ENCODE measurements at places on chromosomes 2 and 18.

DNA sequence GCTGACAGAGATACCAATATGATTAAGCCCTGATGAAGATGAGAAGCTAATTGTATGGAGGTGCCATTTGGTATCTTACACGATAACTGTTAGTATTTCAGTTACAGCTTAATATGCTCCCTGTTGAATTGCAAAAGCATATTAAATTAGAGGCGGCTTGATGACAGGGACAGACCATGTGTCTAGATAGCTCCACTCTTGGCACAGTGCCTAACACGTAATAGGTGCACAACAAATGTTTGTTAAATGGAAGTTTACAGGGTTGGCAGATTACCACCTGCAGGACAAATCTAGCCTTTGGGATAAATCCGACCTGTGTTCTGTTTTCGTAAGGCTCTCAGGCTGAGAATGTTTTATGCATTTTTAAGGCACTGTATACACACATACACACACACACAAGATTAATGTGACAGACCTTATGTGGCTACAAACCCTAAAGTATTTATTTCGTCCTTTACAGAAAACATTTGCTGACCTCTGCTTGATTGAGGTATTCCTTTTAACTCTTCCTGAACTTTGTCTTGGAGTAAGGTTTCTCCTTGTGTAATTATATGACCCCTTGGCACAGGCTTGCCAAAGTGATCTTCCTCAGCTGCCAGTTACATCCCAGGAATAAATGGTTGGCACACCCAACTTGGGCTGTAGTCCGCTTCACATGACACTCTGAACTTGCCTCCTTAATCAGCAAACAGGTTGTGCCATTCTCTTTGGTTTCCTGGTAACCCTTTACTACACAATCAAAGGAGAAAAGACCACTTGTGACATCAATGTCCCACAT, 348.9 kb downstream of the HRH4 start:
- no peak for DNase-seq

GRCh38 chr2:99975386-99975785, 167.0 kb downstream of the AFF3 start:
- peak; percentile 75 for DNase-seq

DNA sequence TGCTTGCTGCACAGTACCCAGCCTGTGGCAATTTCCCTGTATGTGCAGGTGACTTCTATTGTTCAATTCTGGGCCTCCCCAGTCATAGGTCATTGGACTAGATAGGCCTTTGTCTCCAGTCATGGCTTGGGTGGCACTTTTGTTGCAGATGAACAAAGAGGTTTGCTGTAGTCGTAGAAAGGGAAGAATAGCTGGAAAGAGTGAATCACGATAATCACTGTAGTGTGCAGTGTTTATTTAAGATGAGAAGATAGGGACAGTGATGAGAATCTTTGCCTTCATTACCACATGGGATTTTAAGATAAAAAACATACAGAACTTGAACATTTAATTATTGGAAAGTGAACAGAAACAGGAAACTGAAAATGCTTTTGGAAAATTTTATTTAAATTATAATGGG, 156.1 kb upstream of the CYRIA start:
- no peak for DNase-seq

DNA sequence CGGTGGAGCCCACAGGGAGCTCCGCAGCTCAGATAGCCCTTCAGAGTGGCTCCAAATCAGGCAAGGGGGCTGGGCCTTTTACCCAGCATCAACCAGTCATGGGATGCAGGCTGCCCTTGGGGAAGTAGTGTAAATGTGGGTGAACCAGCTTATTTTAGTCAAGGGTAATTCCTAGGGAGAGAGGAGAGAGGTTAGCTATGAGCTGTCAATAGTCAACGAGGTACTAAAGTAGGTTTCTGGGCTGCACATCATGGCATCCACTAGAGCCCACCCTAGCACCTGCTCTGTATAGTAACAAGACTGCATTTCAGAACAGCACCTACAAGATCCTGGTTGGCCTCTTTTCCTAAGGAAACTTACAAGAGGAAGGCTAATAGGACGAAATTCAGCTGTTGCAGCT, 9.5 kb upstream of the MCM6 start:
- DNase-seq: no peak

DNA sequence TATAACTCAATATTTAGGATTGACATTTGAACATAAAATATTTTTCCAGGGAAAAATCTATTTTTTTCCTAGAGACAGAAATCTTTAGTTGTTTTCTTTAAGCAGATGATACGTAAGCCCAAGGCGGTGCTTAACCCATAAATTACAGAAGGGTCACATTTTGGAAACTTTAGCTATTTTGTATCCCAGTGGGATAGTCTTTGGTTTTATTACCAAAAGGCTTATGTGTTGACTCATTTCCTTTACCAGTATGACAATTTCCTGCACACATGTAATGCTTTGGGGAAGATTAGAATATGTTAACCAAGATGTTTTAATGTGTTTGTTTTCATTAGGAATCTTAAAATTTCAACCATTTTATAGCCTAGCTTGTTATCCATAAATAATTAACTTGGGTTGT, 24.8 kb downstream of the DYNC1I2 start:
- peak; percentile 88 for DNase-seq

- DNase-seq: no peak
Measured at GRCh38 chr2:155633887-155634570, 698.5 kb downstream of the NR4A2 start.

DNA sequence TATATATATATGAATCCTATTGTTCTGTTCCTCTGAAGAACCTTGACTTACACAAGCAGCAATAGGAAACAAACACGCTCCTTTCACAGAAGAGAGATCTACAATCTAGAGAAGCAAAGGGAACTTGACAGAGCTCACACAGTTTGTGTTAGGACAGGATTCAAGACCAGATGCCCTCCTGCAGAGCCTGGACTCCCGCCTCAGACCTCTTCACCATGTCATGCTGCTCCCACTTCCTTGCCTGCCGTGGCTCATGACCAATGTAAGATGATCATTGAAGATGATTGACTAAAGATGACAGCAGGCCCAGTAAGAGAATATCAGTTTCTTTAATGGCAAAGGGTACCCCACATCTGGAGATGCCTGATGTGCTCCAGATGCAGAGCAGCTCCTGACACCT, 111.2 kb upstream of the AGAP1 start:
- DNase-seq: no peak

DNA sequence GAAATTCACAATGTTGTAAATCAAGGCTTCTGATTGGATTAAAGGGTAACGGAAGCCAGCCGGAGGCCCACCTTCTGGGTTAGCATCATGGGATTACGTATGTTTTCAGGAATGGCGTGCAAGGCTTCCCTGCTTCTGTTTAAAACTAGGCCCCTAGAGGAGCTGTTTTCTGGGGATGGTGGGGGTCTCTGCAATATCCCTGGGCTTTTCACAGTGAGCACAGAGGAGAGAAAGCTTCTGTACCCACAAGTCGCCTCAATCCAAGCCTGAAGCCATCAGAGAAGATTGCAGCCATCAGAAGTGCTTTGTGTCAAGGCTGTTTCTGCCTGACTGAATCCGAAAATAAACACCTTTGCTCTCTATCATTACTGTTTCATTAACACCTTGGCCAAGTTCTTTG, 226.9 kb upstream of the SMIM21 start:
- DNase-seq: no peak

- DNase-seq: no peak
Measured at GRCh38 chr2:39408351-39409136, 28.5 kb downstream of the MAP4K3 start.

GRCh38 chr2:65264821-65265670, 37.4 kb downstream of the ACTR2 start:
- peak; percentile 83 for DNase-seq

GRCh38 chr2:152693033-152693432, 24.2 kb downstream of the PRPF40A start:
- DNase-seq: no peak

GRCh38 chr2:174634130-174635014, 36.8 kb upstream of the WIPF1 start:
- DNase-seq: no peak

GRCh38 chr2:238339814-238340213, 19.5 kb downstream of the TRAF3IP1 start:
- DNase-seq: no peak

All from astrocyte of the spinal cord (primary cell).